Stimulated activated CD4-positive, alpha-beta T cell treated with anti-CD3 and anti-CD28 coated beads, TNF-alpha, amount 100 ng/mL, for 1 hour (primary cell): ENCODE measurements at places on chromosomes 4 and X.

DNA sequence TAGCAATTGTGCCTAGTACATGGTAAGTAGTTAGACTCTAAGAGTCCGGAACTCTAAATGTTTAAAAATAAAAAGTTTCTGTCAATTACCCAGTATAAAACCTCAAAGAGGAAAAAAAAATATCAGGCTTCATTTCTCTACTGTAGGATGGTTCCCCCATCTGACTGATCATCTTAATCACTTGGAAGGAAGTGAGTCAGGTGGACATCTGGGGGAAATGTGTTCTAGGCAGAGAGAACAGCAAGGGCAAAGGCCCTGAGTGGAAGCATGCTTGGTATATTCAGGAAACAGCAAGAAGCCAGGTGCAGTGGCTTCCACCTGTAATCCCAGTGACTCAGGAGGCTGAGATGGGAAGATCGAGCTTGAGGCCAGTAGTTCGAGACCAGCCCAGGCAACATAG is 2.9 kb upstream of the EIF1AX start:
- DNase-seq: no peak

GRCh38 chr4:44447563-44448504 is 775 bp downstream of the KCTD8 start:
- DNase-seq: no peak

- DNase-seq: no peak
These were observed at the start of gene MGAT4D for GRCh38 chr4:140497747-140498636. MGAT4D (minus strand) TSS chr4:140498293; CDS start chr4:140498222, 71 bp downstream.

DNA sequence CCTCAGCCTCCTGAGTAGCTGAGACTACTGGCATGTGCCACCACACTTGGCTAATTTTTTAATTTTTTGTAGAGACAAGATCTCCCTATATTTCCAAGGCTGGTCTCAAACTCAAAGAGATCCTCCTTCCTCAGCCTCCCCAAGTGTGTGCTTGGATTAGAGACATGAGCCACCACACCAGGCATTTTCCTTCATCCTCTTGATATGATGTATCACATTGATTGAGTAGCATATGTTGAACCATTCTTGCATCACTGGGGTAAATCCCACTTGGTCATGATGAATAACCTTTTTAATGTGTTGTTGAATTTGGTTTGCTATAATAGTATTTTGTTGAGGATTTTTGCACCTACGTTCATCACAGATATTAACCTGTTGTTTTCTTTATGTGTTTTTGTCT is 24.2 kb upstream of the PPM1K start:
- no peak for DNase-seq

GRCh38 chr4:151105454-151106032 is 6.1 kb downstream of the RPS3A start:
- no peak for DNase-seq

DNA sequence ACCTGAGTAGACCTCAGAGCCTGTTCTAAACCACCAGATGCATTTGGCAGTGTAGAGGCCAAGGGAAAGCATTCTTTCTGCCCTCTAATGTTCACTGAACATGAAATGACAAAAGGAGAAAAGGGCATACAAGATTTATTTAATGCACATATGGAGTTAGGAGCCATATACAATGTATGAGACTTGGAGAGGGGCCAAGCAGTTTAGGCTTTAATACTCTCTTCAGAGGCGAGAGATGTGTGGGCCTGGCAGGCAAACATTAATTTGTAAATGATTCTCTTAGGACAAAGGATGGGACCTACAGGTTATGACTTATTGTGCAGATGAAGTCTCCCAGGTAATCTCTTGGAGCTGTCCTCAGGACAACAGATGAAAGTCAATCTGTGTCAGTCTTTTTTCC is 631.9 kb downstream of the ADGRL3 start:
- no peak for DNase-seq

- no peak for DNase-seq
These were observed 69.6 kb downstream of the AGTR2 start for GRCh38 chrX:116239944-116240840.

DNA sequence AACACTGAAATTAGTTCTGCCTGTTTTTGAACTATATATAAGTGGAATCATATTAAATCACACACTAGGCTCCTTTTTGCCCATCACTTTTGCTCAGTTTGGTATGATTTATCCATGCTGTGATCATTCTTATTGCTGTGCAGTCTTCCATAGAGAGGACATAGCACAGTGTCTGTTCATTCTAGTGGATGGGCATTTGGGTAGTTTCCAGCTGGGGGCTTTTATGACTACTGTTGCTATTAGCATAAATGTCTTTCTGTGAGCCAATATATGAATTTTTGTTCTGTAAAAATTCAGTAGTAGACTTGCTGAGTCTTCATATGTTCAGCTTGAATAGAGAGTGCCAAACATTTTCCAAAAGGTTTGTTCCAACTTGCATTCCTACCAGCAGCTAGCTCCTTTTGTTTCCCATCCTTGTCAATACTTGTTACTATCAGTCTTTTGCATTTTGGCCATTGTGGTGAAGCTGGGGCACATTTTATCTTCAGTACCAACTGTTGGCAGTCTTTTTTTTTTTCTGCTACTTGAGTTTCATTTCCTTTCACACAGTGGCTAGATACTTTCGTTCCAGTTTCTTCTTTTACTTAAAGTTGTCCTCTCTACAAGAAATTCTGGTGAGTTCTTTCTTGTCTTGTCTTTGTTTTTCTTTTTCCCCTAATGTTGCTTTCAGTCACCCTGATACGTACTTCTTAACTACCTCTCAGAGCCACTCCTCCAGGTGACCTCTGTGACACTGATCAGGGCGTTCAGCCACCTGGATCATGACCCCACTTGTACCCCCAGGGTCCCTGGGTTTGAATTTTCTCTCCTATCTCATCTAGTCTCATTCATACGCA is 87.0 kb downstream of the ANXA3 start:
- no peak for DNase-seq

GRCh38 chrX:103918050-103918449 is 44.4 kb upstream of the TMSB15B start:
- DNase-seq: no peak

- DNase-seq: no peak
These were observed 72.1 kb downstream of the AMOT start for GRCh38 chrX:112768563-112768962.

GRCh38 chrX:12946838-12947544 is 27.9 kb upstream of the TMSB4X start:
- no peak for DNase-seq

DNA sequence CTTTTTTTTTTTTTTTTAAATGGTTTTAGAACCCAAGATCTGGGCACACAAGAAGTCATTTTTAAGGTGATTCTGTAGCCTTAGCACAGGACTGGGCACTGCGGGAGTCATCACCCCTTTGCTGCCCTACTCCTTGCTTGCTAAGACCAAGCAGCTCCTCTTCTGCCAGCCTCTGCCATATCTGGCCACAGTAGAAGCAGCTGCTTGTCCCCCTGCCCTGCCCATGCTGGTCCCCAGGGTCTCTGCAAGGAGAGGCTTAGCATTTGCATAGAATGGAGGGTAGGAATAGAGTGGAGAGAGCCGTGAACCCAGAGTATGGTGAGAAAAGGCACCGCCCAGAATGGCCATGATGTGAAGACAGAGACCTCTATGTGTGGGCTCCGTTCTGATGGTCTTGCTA is 109.3 kb downstream of the ADRA2C start:
- no peak for DNase-seq

GRCh38 chr4:74975848-74976824 is 43.2 kb downstream of the PARM1 start:
- DNase-seq: no peak

- DNase-seq: no peak
These were observed 1608.9 kb upstream of the TENM3 start for GRCh38 chr4:180634306-180634705.

DNA sequence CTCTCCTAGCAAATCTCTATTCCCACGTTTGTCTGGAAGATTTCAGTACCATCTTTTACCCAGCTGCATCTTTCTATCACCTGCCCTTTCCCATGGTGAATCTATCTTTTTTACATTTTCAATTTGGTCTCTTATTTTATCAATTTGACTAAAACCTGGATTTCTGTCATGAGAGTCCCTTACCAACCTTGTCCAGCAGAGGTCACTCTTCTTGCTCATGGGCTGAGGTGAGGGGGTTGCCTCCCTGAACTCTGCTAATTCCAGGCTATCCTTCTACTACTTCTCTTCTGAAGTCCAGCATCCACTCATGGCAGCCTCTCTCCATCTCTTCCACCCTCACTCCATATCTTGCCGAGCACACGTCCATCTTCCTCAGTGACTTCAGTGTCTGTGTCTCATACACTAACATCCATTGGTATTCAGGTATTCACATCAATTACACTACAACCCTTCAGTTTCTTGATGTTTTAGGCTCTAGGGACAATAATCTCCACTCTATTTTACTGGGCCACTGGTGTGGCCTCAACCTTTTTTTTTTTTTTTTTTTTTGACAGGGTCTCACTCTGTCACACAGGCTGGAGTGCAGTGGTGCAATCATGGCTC is 17.8 kb upstream of the ZNF827 start:
- no peak for DNase-seq

DNA sequence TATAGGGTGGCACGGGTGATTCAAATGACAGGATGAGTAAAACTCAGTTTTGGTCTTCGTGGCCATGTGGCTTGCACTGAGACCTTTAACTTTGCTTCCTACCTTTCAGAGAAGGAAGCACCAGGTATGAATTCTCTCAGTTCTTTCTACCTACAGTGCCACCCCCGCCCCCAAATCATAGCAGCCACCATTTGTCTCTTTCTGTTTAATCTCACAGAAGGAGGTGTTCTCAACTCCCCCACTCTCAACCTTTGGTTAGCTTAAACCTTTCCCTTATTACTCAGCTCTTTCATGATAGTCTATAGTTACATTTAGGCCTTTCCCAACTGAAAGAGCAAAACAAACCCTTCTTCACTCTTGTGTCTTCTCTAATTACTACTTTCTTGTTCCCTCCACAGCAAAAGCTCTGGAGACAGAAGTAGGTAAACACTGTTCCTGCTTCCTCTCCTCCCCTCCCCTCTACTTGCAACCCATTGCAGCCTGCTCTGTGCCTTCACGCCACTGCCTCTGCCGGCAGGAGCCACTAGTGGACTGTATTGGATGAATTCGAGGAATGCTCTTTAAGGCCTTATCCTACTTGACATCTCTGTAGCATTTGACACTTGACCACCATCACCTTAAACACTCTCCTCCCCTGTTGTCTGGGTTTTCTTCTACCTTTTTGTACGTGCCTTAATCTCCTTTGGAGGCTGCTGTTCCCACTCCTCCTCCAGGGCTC is 123.7 kb downstream of the AFF1 start:
- peak; percentile 3 for DNase-seq

- no peak for DNase-seq
These were observed at the start of gene KLHL34 for GRCh38 chrX:21658152-21658737. KLHL34 (minus strand) TSS chrX:21658330; CDS start chrX:21657788, 542 bp downstream.

GRCh38 chr4:26272654-26273615 is 47.9 kb upstream of the RBPJ start:
- DNase-seq: no peak

DNA sequence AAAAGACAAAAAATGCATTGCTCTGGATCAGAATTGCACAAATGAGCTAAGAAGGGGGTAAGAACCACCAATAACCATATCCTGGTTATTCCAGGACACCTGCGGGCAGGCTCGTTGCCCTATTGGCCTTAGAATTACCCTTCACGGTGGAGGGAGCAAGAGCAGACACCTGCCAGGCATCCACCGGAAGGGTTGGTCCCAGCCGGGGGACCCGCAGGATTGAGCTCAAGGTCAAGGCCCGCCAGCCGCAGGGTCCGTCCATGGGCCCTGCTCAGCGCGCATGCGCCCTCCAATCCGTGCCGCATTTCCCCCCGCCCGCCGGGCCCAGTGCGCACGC is 575 bp downstream of the SLC25A6 start:
- peak; percentile 91 for DNase-seq

DNA sequence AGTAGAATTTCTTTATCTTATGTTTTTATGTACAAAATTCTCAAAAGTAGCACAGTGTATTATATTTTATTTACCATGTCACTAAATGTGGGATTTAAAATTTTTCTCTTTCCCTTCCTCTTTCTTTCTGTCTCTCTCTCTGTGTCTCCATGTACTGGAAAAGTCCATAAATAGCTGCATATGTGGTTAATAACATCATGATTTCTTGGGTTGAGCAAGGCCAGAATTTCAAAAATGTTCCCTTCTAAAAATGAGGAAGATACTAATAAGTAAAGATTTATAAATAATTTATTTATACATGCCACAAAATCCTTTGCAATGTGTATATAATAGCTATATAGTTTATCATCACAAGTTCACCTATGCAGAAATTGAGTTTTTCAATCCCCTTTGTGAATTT is 29.1 kb upstream of the DKK2 start:
- DNase-seq: no peak

GRCh38 chr4:144757969-144758368 is 112.0 kb downstream of the HHIP start:
- DNase-seq: no peak

DNA sequence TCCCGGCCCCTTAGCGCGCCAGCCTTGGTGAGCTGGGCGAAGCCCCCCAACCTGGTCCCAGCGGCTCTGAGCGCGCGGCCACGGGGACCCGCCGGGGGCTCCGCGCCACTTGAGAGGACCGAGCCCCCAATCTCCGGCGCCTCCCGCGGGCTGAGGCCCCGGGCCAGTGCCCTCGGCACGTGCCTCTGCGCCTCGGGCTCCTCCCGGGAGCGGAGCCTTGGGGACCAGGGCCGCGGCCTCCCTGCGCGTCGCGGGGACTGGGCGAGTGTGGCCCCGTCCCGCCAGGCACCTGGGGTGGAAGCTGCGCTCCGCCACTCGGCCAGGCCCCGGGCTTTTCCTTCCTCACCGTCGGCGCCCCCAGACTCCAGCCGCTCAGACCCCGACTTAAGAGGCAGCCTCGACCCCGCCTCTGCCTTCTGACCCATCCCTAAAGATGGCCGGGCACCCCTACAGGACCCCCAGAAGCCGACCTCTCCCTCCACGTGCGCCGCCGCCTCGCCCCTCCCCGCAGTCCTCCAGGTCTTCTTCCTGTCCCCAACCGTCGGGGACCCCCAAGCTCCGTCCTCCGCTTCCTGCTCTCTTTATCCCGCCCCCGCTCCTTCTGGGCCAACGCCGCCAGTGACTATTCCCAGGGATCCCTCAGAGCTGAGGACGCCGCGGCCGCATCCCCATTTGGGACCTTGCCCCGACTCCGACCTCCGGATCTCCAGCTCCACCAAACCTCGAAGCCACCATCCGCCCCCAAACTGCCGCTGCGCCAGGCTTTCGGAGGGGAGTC is 752 bp downstream of the ERAS start:
- DNase-seq: no peak

DNA sequence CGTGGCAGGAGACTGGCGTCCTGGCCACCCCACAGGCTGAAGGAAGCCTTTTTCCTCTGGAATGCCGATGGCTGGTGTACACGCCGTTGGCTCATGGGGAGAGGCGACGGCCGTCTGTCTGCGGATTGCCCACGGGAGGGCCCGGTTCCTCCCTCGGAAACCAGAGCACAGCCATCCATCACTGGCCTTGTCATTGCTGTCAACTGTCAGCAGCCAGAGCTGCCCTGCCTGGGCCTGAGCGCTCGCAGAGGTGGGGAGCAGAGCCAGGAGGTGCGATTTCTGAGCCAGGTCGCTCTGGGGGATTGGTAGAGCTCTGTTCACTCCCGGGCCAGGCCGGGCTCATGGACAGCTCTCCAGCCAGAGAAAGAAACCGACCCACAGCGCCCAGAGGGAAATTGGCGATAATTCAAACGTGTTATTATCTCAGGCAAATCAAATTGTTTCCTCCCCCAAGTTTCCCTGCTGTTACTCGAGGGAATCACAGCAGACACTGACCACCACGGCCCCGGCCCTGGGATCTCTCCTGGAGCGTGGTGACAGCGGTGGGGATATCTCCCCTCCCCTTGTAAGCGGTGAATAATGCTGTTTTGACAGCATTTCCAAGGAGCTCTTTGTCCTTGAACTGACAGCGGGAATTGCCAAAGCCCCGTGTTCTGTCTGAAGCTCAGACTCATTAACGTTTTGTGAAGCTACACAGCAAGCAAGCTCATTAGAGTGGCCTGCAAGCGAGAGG is 220.9 kb upstream of the PSAPL1 start:
- DNase-seq: no peak

- DNase-seq: no peak
These were observed 166.8 kb downstream of the AFAP1 start for GRCh38 chr4:7772711-7773385.
